Keratinocyte (primary cell): ENCODE measurements at places on chromosomes 13 and 19.

- DNase-seq = no peak
Observed at GRCh38 chr19:13314761-13315160, 164.6 kb downstream of the IER2 start.

GRCh38 chr13:111020546-111020945 is 94.6 kb upstream of the ARHGEF7 start:
- no peak for DNase-seq

DNA sequence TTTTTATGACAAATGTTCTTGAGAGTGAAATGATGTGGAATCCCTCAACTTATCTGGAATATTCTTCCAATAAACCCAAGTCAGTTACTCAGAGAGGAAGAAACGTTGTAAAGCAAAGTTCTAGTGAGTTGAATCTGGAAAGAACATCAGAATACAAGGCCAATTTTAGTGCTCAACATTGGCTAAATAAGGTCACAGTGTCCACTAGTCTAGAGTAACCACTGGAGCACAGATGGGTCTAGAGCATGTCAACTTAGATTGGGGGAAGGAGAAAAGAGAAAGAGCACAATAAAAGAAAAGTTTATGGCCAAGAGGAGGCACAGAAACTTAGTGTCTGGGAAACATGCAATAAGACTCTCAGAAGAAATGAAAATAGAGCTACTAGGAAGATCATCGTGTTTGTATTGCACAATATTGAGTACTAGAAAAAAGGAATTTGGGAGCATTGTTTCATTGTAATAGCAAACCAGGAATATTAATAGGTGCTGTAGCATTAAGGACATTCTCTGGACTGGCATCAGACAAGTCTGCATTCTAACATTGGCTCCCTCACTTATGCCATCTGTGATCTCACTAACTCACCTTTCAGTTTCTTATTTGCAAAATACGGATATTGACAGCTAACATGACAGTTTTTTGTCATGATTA is 1318.5 kb downstream of the PCDH9 start:
- DNase-seq = no peak

DNA sequence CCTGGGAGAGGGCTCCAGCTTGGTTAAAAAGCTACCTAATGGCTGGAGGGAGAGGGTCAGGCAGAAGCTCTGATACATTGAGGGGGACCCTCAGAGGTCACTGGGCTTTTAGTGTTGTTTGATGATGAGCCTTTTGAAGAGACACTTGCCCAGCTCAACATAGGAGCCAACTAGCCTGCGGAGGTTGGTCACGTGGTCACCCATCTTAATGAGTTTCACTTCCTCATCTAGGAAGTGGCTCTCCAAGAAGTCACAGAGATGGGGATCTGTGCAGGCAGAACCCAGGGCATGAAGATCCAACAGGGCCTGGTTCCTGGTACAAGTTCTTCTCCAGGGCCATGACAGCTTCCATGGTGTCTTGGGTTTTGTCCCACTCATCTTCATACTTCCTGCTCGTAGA is 33.4 kb downstream of the IPO5 start:
- no peak for DNase-seq

DNA sequence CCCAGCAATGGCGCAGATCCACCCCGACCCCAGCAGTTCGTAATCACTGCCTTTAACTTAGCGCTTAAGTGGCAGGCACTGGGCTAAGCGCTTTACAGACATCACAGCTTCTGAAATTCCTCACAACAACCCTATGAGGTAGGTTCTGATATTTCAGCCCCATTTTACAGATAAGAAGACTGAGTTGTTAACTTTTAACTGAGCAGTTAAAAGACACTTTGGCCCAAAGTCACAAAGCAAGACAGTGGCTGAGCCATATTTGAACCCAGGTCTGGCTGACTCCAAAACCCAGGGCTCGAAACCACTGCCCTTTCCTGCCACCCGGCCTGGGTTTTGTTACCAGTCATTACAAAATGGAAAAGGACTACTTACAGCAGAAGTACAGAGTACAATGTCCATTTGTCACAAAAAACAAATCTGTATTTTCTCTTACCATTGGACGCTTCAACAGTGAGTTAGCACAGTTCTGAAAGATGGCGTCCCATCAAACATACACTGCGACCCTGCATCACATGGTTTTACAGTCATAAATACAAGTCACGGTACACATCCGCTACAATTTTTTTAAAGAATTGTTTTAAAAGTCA is 8.5 kb downstream of the HNRNPL start:
- DNase-seq = no peak

DNA sequence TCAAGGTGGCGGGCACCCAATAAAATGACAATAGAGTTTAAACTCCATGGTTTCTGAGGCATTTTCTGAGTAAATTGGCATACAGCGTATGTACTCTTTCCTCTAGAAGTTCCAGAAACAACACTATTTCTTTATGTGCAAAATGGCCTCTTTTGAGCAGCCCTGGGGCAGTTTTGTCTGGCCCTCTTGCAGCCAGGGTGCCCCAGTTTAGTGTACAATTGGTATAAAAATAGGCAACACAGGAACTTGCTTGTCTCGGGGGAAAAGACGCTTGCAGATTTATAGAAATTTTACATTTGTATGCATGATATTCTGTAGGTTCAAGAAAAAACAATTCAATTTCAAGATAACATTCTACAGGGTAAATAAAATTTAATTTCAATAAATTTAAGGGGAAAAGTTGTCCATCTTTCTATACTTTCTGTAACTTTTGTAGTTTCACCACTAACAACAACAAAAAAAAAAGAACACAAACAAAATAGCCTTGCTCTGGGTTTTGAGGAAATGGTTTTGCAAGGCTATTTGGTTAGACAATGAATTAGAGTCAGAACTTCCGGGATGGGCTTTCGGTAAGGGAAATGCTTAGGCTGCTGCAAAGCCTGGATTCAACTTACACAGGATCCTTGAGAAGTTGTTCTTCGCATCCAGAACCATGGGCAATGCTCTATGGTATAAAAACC is 45.3 kb downstream of the LRCH1 start:
- no peak for DNase-seq

GRCh38 chr19:18666317-18666716 is 17.2 kb upstream of the CRTC1 start:
- DNase-seq = no peak

GRCh38 chr19:17236811-17237543 is 8.7 kb downstream of the NR2F6 start:
- DNase-seq = no peak

DNA sequence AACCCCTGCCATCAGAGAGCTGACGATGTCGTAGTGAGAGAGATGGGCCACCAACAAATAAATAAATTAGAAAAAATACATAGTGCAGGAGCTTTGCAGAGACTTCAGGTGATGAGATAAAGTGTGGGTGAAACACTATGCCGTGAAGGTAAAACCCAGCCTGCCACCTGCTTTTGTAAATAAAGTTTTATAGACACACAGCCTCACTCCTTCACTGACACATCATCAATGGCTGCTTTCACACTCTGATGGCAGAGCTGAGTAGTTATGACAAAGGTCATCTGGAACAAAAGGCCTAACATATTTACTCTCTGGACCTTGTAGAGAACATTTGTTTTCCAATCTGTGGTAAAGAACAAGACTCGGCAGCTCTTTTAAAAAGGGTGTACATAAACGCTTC is 45.0 kb downstream of the MBD3L2B start:
- DNase-seq = no peak

- no peak for DNase-seq
Observed at GRCh38 chr13:72205773-72206172, 338.8 kb upstream of the DACH1 start.

- DNase-seq = no peak
Observed at GRCh38 chr13:110923777-110924638, 9.1 kb upstream of the ANKRD10 start.

GRCh38 chr19:3609779-3610719 is 3.4 kb upstream of the TBXA2R start:
- DNase-seq = no peak

- no peak for DNase-seq
Observed at GRCh38 chr19:41595890-41596280, 19.9 kb downstream of the CEACAM21 start.

- no peak for DNase-seq
Observed at GRCh38 chr13:21016487-21016886, 44.9 kb downstream of the LATS2 start.

DNA sequence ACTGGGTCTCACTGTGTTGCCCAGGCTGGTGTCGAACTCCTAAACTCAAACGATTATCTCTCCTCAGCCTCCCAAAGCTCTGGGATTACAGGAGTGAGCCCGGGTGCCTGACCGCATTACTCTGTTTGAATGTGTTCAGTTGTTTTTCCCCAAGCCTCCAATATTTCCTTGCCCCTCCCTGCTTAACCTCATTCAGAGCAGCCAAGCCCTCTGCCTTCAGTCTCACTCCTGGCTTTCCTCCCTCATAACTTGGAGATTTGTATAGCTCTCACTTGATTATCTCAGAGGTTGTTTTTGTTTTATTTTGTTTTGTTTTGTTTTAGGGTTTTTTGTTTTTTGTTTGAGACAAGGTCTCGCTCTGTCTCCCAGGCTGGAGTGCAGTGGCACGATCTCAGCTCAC is 11.4 kb downstream of the EPHX3 start:
- DNase-seq = no peak

- no peak for DNase-seq
Observed at GRCh38 chr19:4851551-4852290, 15.7 kb downstream of the PLIN3 start.
